ENCODE measurements at places on chromosomes 16 and 17. TPM values are rescaled to one million over a fixed set of nuclear protein-coding genes. Genes with fewer than 3 reads are reported as not detected.

PROCA1 gene
- 1.0 TPM for total RNA-seq

SLFN13 gene
- 1.1 TPM for total RNA-seq

KRTAP9-8 gene
- not detected for total RNA-seq

WNT9B gene
- not detected for total RNA-seq

CES3 gene
- total RNA-seq = 0.14 TPM

KRTAP4-1 gene
- not detected for total RNA-seq

KRT36 gene
- total RNA-seq = not detected

PRDM7 gene
- not detected for total RNA-seq

SOX9 gene
- total RNA-seq = 0.65 TPM

NUPR1 gene
- total RNA-seq = 32.5 TPM

SDK2 gene
- total RNA-seq = 0.09 TPM

ZFHX3 gene
- total RNA-seq = 3.0 TPM

TBX2 gene
- total RNA-seq = 13.6 TPM
